ENCODE measurements at places on chromosomes 5 and 9.

DNA sequence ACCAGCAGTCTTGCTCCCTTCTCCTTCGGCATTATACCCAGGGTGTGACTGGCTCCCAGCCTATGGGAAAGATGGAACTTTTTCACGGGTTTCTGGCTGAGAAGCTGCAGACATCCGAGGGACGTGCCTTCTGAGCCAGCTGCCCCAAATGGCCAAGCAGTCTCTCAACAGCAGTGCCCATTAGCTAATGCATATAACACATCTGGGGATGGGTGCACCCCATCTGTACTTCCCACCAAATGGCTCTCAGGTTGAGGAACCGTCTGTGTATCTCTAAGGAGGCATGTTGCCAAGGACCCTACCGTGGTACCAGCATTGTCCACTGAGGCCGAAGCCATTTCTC, 25.0 kb downstream of the C5orf15 start:
- no peak for DNase-seq

GRCh38 chr5:38478166-38478565, 78.3 kb downstream of the LIFR start:
- no peak for DNase-seq

DNA sequence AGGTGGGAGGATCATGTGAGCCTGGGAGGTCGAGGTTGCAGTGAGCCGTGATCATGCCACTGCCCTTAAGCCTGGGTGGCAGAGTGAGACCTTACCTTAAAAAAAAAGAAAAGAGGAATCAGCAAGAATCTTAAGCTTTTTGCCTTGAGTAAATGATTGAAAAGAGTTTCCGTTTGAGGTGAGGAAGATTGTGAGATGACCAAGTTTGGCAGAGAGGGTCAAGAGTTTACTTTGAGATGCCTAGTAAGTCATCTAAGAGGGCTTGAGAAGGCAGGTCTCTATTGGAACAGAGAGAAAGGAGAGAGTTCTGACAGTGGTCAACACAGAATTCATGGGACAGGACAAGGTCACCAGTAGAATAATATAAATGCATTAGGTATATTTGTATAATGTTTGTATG, 572.1 kb downstream of the TLE4 start:
- no peak for DNase-seq

- no peak for DNase-seq
These were observed 155.0 kb downstream of the TMEM167A start for GRCh38 chr5:82922086-82922734.

DNA sequence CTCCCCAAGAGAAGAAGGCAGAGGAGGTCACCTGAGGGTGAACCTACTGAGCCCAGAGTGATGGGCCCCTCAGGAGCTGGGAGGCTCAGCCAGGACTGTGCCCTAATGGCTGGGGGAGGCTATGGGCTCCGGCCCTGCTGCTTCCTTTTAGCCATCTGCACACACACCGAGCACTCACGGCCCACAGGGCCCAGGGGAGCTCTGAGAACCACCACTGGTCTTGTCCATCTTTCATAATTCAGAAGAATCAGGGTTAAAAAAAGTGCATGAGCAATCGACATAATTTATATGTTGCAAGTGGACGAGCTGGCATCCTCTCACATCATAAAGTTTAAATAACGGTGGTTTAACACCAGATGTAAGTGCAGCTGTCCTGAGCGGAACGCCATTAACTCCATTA, 162.1 kb downstream of the FSTL4 start:
- DNase-seq, result no peak

GRCh38 chr9:18981476-18982261, 51.3 kb downstream of the SAXO1 start:
- no peak for DNase-seq

GRCh38 chr5:607541-608428, 4.4 kb upstream of the CEP72 start:
- no peak for DNase-seq

DNA sequence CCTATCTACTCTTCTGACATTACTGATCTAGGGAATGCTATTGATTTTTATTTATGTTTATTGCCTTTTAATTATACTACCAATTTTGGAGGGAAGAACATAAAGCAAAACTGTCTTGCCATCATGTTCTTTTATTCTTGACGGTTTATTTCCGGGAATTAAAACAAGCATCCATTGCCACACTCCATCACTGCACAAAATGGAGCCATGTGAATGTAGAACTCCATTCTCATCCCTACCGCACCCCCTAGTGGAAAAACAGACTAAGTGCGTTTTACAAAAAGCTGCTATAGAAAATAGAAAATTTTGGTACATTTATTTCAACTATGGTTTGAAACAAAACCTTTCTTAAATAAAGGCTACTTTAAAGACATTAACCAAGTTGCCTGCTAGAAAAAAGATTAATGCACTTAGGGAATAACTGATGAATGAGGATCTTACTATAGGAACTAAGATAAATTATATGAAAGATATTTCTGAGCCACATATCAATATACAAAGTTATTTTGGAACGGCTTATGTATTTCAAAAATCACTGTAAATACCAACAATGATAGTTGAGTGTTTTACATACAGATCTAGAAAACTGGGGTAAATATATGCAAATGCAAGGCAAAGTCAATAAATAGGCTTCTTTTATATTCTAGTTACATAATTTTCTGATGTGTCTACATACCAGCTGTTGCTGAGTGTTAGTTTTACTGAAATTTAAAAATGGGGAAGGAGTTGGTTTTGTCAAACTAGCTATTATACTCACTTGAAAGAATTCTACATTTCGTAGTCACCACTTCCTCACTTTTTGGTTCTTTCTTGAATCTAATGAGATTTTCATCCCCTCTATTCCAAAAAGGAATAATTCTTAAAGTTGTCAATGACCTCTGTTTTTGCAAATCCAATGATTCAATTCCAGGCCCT, 26.5 kb downstream of the OXCT1 start:
- DNase-seq, result no peak

GRCh38 chr9:135776893-135777622, 75.1 kb downstream of the KCNT1 start:
- no peak for DNase-seq

DNA sequence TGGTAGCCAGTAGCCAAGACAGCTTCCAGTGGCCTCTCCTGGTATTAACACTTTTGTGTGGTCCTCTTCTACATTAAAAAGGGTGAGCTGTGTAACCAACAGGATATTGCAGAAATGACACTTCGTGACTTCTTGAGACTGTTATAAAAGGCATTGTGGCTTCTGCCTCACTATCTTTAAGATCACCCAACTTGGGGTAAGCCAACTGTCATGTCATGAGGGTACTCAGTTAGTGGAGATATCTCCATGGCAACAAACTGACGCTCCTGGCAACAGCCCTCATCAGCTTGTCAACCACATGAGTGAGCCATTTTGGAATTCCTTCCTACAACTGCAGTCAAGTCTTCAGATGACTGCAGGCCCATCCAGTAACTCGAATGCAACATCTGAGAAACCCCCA, 121.7 kb downstream of the DEPDC1B start:
- no peak for DNase-seq

GRCh38 chr9:135341612-135342169, 137.9 kb upstream of the PPP1R26 start:
- DNase-seq, result no peak

- DNase-seq, result no peak
These were observed 60.7 kb downstream of the SLC1A1 start for GRCh38 chr9:4550777-4551484.

DNA sequence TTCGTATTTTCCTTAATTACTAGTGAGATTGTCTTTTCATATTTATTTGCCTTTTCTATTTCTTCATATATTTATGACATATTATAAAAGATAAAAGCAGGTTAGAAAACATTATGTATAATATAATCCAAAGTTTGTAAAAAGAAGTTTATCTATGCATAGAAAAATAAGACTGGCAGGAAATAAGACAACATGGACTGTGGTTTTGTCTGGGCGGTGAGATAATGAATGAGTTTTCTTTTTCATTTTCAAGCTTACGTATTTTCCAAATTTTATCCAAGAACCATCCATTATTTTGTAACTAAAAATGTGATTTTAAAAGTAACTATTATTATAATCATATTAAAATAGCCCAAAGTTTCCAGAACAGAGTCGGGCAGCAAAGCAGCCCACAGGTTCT, 109.8 kb upstream of the MVB12B start:
- DNase-seq, result no peak

DNA sequence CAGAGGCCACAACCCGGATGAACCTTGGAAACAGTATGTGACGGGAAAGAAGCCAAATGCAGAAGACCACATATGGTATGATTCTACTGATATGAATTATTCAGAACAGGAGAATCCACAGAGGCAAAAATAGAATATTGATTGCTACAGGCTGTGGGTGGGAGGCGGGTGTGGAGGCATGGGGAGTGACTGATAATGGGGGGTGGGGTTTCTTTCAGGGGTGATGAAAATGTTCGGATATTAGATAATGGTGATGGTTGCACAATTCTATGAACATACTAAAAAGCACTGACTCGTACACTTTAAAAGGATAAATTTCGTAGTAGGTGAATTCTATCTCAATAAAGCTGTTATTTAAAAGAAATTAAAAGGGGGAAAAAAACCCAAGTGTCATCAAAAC, 10.7 kb downstream of the IL4 start:
- no peak for DNase-seq

DNA sequence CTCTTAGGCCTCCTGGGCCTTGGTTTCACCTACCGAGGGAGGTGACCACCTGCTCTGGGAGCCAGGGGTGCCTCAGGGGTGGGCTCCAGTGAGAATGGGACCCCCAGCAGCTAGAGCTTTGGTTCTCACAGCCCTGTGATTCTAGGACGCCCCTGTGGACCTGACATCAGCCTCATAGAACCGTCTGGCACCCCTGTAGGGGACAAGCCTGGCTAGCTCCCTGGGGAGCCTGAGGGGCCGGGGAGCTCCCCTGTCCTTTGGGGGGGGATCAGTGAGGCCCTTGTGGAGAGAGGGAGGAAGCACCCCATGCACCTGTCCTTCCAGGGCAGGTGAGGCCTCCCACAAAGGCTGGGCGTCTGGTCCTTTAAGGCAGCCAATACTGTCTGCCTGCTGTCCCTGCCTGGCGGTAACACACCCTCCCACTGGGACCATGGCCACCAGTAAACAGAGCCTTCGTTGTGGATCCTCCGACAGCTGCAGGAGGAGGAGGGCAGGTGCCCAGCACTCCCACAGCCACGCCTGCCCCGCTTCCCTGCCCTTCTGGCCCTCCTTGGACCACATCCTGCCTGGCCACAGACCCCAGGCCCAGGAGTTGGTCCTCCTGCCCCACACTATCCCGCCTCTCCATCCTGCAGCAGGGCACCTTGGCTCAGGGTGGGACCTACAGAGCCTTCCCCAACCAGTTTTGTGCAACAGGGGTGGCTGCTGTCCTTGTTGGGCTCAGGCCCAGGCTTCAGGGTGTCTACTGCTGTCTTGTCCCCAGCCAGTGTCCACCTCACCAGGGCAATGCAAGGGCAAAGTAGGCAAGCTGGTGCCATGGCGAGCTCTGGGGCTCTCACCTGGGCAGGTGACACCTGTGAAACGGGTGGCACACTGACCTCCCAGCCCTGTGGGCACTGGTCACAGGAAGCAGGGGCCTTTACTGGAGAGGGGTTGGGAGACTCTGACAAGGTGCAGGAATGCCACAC, 3.0 kb upstream of the TUBB4B start:
- DNase-seq, result no peak

GRCh38 chr9:136847826-136848392, 1.3 kb upstream of the PHPT1 start:
- peak; percentile 86 for DNase-seq

GRCh38 chr5:59484618-59485017, 408.9 kb downstream of the PDE4D start:
- DNase-seq, result no peak

- DNase-seq, result no peak
These were observed 97.9 kb downstream of the EFNA5 start for GRCh38 chr5:107572715-107573368.

GRCh38 chr5:134892926-134893325, 12.0 kb upstream of the PCBD2 start:
- DNase-seq, result no peak

DNA sequence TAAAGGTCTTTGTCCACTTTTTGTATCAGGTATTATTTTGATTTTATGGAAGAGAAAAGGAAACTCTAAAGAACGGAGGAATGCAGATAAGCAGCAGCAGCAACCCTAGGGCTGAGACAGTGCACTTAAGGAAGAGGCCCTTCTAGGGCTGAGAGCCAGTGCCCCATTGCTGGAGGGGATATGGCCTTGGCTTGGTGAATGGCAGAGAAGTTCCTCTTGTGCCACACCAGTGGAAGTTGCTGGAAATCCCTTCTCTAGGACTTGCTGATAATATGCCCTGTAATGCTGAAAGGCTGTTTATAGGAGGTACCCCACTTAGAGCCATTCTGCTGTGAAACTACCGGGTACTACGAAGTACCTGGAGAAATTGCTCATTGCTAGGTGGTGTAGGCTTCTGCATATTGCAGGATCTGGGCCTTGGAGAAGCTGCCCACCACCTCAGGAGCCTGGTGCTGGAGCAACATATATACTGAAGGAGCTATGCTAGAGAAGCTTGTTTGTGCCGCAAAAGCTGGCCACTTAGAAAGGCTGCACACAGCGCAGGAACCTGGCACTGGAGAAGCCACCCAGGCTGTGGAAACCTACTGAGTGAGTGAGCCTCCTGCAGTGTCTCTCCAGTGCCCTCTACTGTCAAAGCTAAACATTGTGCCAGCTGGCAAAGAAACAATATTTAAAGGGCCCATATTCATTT, 9.6 kb upstream of the UBTD2 start:
- peak; percentile 53 for DNase-seq

- DNase-seq, result no peak
These were observed 19.3 kb upstream of the INSYN2B start for GRCh38 chr5:169999621-170000020.

DNA sequence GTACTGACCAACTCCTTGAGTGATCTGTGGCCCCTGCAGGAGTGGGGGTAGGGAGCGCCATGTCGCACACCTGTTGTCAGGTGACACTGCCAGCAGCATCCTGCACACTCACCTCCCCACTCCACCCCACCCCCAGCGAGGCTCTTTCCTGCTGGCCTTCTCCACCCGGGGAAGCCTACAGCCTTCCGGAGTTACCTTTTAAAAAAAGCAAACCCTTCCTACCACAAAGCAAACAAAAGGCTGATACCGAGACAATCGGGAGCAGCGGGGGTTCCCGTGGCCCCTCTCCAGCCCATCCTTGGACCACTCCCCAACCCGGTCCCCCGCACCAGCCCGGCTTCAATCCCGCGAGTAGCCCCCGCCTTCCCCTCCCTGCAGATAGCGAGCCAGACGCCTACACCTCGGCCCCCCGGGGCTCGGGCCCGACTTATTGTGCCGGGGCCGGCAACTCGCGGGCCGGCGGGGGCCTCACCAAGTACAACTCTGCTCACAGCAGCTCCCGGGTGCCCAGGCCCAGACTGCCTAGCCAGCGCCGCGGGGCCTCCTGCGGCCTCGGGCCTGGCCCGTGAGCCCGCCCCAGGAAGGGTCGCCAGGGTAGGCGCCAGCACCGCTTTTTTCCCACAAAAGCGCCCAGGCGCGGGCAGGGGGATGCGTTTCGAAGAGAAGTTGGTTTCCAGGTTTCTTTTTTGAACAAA, 724 bp downstream of the MACROH2A1 start:
- DNase-seq, result no peak

GRCh38 chr9:32502464-32502863, 23.5 kb downstream of the RIGI start:
- DNase-seq, result no peak

- DNase-seq, result no peak
These were observed 16.9 kb upstream of the SLC6A19 start for GRCh38 chr5:1184481-1184880.

Measured in lower leg skin (tissue), 4 donors.